ENCODE measurements at places on chromosomes 7 and 10.

- DNase-seq = no peak
Measured at GRCh38 chr10:601660-601963, 87.9 kb downstream of the DIP2C start.

- DNase-seq = peak; percentile 60
Measured at GRCh38 chr10:52818019-52818418, 45.4 kb upstream of the MBL2 start.

DNA sequence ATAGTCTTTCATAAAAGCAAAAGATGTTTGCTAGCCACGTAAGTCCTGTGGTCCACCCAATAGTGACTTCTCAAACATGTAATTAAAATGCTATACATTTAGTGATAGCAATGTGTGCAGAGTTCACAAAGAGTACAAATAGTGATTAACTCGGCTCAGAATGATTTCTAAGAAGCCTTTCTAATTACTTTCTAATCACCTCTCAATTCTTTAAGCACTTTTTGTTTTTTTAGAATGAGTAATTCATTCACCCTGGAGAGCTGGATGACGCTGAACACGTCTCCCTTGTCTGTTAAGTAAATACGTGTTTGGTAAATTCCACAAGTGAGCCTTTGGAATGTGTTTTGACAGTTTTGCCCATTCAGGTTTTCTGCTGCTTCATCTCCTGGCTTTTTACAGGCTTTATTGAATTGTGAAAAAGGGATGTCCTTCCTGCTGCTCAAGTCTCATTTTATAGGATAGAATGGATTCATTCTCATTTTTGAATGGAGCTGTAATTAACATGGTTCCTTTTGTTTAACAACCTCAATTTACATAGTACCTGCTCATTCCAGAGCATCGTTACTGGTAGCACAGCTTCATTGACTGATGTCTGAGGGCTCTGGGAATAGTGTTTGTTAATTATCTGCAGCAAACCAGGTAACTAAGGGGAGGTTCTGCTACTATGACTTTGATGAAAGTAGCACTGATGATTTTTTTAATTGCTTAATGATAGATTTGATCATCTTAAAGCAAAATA lies 212.1 kb downstream of the VTI1A start:
- no peak for DNase-seq

DNA sequence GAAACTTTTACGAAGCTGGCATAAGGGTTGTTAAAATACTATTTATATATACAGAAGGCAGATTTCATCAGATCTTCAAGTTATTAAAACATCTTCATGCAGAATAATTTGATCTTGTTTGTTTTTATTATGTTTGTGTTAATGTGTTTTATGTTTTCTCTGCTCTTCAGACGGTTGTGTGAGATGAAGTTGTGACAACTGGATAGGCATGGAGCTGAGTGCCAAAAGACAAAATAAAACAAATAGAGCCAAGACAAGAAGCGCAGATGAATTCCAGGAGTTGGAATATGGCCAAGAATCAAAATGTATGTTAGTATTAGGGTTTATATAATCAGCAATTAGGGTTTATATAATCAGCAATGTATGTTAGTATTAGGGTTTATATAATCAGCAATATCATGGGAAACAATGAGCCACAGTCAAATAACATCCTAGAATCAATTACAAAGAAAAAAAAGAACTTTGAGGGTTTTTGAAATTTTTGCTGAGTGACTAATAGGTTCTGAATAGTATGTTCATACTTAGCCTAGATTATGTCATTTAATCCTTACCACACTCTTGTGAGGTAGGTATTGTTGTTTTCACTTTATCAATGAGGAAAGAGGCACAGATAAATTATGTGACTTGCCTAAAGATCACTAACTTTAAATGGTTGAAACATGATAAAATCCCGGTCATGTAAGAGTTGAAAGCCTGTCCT lies 488.0 kb upstream of the STEAP1 start:
- no peak for DNase-seq

DNA sequence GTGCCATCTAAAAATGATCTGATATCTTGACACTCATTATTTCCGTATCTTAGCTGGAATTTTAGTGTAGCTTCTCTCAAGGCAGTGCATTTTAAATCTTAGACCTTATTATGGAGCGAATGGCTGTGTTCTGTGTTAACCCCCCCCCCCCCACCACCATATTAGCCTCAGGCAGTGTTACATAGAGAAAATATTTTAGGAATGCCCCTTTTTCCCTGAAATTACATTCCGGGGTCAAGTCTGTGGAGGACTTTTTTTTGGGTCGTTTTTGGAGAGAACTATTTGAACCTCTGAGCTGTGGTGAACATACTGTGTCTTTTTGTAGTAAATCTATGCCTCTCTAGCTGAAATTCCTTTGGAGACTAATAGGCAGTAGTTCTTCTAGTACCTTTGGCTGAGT lies 3.1 kb downstream of the CCDC126 start:
- DNase-seq = no peak

All from NCI-H748 treated with DMSO at 0.1 percent for 48 hours (cell line).